ENCODE measurements at places on chromosomes 16 and 17. TPM values are rescaled to one million over a fixed set of nuclear protein-coding genes. Genes with fewer than 3 reads are reported as not detected.

The SAMD14 gene
- total RNA-seq = 1.1 TPM

The C1QTNF1 gene
- 0.54 TPM for total RNA-seq

The CRYM gene
- 7.8 TPM for total RNA-seq

The PPM1E gene
- under 0.01 TPM for total RNA-seq

The CRYBA1 gene
- not detected for total RNA-seq

The CD300E gene
- 0.54 TPM for total RNA-seq

The ESRP2 gene
- 0.27 TPM for total RNA-seq

The CCL8 gene
- total RNA-seq = not detected

The GPRC5B gene
- under 0.01 TPM for total RNA-seq

The KRTAP4-6 gene
- not detected for total RNA-seq

The SOST gene
- total RNA-seq = not detected

The DOC2B gene
- total RNA-seq = 1.1 TPM
